Right forelimb (tissue), 1 donor: ENCODE measurements at places on chromosomes 2 and 18.

- DNase-seq, result no peak
These were observed 235.0 kb upstream of the RGPD4 start for GRCh38 chr2:107591561-107592279.

- no peak for DNase-seq
These were observed 49.7 kb downstream of the BABAM2 start for GRCh38 chr2:27940090-27940671.

DNA sequence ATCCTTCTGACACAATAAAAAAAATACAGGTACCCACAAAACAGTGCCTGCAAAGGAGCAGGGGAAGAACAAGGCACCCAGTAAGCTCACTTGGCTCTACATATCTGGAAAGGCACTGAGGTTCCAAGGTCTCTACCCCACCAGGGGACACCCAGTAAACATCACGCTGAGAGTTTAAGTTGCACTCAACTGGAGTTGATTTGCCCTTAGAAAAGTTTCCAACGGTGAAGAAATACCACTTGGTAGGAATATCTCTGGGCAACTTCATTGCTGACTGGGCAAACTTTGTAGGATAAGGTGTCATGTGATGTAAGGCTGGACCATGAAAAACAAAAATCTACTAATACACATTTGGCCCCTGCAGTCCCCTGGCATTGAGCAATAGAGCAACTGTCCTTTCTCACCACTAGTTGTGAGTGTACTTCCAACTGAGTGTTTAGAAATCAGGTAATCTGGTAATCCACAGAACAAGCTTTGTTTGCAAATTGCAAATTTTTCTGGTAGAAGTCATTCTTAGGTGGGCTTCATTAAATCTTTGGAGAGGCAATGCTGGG is 14.2 kb downstream of the ST8SIA3 start:
- DNase-seq, result no peak

GRCh38 chr2:200279857-200280256 is 26.6 kb upstream of the SPATS2L start:
- DNase-seq, result no peak

DNA sequence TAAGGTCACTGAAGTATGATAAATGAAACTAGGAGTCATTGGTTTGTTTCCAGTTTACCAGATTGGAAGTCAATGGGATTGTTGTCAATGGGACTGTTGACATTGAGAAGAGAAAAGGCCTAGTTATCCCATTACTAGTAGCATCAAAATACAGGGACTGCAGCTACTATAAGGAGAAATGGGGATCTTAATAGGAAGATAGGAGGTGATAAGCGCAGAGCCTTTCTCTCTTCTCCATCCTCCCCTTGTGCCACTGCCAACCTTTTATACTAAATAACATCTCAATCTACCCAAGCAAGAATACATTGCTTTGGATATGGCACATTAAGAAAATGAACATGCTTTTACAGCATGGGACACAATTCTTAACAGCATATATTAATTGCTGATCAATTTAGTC is 10.5 kb upstream of the BBS5 start:
- no peak for DNase-seq

- no peak for DNase-seq
These were observed 70.5 kb downstream of the RBMS1 start for GRCh38 chr2:160423126-160423525.

DNA sequence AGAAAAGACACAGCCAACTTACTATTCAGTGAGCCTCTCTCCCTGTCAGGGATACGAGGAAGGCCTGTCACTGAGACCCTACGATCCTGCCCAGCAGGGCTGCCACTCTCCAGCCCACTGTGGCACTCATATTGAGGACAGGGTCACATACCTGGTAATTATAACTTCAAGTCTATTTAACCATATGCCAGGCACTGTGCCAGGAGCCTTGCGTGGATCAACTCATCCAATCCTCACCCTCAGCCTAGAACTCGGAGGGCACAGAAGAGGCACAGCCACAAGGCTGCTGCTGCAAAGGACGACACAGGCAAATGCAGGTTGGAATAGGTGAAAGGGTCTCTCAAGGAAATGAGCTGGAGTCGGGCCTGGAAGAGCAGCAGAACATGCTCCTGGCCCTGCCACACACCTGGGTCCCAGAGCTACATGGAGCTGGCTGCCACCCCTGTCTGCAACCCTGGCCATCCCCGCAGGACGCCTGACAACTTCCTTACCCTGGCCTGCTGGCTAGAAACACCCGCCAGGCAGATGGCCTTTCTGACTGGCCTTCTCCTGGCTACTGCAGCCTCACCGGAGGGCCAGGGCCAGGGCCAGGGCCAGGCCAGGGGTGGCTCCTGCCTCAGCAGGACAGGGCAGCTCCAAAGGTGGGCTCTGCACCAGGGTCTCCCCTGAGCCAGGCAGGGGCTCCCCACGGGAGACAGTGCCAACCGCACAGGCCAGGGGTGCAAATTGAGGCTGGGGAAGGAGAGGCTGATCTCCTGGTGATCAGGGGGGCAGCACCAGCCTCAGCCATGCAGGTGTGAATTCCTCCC is 32.1 kb upstream of the SLC66A3 start:
- no peak for DNase-seq

GRCh38 chr2:201942531-201942930 is 91.1 kb upstream of the FZD7 start:
- DNase-seq, result no peak

DNA sequence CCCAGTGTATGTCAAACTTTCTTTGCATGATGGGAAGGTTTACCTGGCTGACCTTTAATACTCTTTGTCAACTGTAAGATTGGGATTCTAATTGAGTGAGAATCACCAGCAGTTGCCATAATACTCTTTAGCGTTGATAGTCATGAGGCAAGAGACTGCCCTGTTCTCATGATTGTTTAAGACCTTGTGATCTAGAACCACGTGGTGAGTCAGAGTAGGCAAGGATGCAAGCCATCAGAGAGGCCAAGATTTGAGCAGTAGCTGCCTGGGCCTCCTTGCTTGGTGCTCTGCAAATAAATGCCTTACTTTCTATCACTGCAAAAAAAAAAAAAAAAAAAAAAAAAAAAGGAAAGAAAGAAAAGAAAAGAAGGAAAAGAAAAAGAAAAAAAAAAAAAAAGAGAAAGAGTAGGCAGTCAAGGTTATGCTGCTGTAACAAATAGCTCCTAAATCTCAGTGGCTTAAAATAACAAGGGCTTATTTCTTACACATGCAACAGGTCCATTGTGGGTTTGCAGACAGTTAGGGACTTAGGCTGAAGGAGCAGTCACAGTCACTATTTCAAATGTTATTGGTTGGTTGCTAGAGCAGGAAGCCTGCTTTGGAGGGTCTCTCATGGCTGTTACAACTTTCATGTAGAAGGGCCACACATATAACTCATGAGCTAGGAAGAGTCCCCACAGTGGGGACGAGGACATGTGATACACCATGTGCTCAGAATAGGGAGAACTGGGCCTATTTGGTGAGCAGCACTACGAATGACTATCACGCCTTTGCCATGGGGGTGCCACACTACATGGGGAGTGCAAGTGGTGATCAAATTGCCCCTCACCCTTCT is 21.7 kb downstream of the IL1R2 start:
- no peak for DNase-seq

- DNase-seq, result no peak
These were observed 92.3 kb downstream of the HS1BP3 start for GRCh38 chr2:20558391-20559150.

- DNase-seq, result peak; percentile 56
These were observed 60.0 kb downstream of the DOCK10 start for GRCh38 chr2:224982226-224982625.

DNA sequence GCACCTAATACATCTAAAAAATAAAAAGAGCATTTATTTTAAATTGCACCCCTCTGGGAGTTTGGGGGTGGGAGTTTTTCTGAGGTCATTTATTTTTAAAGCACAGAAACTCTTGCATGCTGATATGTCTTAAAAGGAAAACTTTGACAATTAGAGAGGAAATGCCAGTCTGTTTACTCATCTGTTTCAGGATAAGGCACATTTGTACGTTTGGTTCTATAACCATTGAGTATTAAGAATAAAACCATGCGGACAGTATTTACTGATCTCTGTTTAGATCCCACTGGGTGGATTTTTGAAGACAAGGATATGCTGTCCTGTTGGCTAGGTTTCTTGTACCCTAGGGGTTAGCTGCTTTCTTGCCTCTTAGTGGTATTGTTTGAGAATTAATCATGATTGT is 122.9 kb downstream of the TANC1 start:
- no peak for DNase-seq

DNA sequence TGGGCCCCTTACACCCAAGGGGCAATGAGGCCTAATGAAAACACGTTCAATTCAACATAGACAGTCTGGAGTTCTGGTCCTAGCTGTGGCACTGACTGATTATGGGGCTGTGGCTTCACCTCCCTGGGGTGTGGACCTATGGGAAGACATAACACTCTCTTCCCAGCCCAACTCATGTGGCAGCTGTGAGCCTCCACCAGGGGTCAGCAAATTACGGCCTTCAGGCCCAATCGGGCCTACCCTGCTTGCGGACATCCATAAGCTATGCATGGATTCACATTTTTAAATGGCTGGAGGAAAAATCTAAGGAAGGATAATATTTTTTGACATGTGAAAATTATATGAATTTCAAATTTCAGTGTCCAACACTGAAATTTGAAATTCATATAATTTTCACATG is 101.3 kb downstream of the LOXHD1 start:
- no peak for DNase-seq

DNA sequence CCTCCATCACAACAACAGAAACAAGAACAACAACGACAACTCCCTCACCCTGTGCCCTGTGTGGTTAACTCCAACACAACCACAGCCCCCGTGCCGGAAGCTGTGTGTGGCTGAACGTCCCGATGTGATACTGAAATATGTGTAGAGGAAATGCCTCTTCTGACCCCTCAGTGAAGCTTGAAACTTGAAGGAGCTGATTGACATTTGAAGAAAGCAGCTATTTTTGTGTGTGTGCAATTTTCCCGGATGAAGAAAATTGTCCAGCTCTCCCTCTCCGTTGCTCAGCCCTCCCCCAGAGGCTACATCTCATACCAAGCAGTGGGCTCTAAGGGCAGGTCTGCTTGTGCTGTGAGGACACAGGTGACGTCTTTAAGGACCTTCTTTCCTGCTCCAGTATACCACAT is 173.8 kb downstream of the ICOS start:
- DNase-seq, result no peak

GRCh38 chr2:111101592-111101991 is 19.1 kb upstream of the BCL2L11 start:
- DNase-seq, result no peak

DNA sequence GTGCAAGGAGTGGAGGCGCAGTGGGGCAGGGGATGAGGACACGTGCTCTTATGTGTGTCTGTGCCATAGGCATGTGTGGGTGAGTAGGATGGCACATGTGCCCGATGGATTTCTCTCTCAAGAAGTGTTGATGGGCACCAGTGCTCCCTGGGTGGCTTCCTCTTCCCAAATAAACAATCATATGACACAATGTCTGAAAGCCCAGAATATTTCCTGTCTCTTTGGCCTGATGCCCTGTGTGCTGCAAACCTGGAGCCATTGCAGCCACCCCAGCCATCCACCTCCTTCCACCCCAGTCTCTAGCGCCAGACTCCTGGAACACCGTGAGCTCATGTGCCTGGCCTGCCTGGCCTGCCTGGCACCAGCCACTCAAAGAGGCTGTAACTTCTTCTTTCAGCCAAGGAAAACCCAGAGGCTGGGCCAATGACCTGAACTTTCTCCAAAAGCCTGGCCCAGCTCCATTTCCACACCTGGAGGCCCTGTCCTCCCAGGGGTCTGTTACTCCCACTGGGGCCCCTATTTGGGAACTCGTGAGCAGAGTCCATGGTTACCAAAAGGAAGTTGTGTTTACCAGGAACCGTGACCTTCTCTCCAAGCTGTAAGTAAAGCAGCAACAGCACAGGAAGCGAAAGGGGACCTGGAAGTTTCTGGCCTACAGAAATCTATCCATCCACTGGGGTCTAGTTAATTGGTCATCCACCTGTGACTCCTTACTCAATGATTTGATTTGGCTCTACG is 9.5 kb upstream of the ZBTB7C start:
- DNase-seq, result no peak

- no peak for DNase-seq
These were observed 301.0 kb upstream of the MGAT5 start for GRCh38 chr2:133952896-133953295.

GRCh38 chr18:32544088-32544487 is 73.4 kb upstream of the GAREM1 start:
- no peak for DNase-seq

DNA sequence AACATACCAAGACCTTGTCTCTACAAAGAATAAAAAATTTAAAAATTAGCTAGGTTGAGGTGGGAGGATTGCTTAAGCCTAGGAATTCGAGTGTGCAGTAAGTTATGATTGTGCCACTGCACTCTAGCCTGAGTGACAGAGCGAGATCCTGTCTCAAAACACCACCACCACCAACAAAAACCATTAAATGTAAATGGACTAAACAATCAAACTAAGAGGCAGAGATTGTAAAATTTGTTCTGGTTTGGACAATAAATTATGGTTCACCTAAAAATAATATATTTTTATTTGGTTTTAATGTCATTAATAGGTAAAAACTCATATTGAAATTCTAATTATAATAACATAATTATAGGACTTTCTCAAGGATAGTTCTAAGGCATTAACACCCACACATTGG is 9.9 kb upstream of the ATIC start:
- DNase-seq, result no peak

DNA sequence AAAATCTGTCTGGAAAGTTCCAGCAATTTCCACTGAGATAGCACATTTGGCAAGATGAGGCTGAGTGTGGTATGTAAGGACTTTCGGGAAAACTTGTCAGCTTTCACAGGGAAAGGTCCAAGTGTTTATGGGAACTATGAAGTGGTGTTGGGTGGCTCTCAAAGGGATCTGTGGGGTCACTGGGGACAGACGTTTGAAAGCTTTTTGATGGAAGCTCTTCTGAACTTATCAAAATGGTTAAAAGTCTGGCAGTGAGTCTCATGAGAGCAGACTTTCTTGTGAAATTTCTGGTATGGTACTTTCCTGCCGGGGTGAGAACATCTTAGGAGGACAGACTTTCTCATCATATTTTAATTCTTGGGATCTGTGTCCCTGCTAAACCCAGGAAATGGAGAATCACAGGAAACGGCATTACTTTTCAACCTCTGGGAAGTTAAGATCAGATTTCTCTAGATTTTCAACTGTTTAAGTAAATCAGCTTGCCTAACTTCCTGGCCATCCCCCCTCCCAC is 546.3 kb upstream of the ZEB2 start:
- no peak for DNase-seq

DNA sequence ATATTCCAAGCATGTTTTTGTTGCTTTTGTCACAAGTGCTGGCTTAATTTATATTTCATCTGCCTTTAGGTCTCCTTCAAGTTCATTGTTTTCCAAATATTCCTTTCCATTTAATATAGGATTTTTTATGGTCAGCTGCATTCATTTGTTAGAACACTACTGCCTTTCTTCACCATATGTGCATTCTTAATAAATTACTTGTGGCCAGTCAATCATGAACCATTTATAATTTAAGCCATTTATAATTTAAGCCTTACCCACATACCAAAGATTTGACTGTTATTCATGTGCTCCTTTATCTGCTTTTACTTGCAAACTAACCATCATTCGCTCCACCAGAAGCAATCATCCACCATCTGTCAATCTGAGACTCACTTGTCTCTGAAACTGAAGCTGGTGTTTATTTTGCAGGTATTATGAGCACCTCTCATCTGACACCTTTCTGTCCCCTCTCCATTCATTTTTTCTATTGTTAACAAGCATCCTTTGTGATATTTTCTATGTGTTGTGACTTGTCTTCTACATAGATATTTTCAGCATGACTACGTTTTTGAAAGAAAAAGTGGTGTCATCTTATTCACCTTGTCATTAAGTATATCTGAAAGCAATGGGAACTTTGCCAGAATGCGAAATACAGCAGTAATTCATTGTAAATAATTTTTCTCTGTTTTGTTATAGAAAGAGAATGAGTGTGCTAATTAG is 786.8 kb downstream of the KCNJ3 start:
- no peak for DNase-seq

- no peak for DNase-seq
These were observed 129.7 kb upstream of the OSR1 start for GRCh38 chr2:19488009-19488691.
